ENCODE measurements at places on chromosomes 4 and X.

GRCh38 chrX:94977986-94978385, 1304.0 kb downstream of the FAM133A start:
- DNase-seq, result no peak

- DNase-seq, result no peak
Observed at GRCh38 chrX:2517055-2517454, 16.3 kb upstream of the DHRSX start.

DNA sequence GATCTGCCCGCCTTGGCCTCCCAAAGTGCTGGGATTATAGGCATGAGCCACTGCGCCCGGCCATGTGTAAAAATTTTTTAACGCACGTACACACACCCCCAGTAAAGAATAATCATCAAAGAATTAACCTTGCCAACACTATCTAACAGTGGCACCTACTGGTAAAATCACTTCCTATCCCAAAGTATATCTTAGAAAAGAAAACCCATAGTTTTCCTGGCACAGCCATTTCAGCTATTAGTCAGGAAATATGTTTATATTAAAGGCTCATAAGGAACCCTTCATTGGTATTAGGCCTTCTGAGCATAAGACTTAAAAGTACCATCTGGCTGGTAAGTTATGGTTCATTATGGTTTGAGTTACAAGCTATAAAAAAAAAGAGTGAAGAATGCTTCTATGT, 14.1 kb downstream of the S100G start:
- DNase-seq, result no peak

GRCh38 chr4:74188912-74189311, 31.0 kb downstream of the MTHFD2L start:
- DNase-seq, result no peak

- DNase-seq, result no peak
Observed at GRCh38 chrX:29535212-29536162, 679.9 kb upstream of the MAGEB2 start.

DNA sequence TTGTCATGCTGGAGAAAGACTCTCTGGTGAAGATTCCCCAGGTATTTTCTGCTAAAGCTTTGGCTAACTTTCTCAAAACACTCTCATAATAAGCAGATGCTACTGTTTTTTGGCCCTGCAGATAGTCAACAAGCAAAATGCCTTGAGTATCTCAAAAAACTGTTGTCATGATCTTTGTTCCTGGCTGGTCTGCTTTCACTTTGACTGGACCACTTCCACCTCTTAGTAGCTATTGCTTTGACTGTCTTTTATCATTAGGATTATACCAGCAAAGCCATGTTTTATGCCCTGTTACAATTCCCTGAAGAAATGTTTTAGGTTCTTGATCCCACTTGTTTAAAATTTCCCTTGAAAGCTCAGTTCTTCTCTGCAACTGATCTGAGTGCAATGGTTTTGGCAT, 231.5 kb downstream of the SLC7A11 start:
- DNase-seq, result no peak

GRCh38 chrX:2609431-2610238, 81.5 kb upstream of the CD99 start:
- DNase-seq, result no peak

DNA sequence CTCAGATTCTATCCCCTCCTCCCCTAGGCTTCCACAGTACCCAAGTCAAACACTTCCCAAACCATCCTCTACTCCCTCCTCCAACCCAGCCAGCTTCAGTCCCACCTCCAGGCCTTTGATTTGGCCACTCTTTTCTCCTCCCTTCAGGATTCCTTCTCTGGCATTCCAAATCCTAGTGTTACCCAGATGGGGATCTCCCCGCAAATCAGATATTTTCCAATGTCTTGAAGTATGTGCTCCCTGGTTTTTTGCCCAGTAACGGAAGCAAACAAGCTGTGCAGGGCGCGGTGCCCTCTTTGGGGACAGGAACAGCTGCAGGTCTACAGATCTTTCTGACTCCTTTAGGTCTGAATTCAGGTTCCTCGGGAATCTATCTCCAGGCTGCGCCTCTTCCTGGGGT, 2.2 kb upstream of the SYN1 start:
- DNase-seq, result no peak

GRCh38 chr4:86965019-86965976, 30.5 kb downstream of the AFF1 start:
- DNase-seq, result no peak

DNA sequence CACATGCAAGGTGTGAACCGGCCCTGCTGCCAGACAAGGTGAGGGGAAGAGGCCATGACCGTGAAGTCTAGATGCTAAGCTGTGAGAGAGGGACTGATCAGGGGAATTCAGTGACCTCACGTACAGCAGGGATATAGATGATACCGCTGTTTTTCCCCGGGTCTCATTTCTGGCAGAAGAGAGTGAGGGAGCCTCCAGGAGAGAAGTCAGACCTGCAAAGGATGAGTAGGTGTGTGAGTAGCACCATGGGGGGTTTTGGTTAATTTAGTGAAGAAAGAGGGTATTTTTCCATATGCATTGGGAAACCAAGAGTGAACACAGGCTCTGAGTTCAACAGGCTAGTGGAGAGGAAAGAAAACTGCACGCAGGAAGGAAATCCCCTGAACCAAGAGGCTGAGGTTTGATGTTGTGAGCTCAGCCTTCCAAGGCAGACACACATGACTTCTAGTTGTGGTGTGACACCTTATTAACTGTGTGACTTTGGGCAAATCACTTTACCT, 127.6 kb upstream of the GATB start:
- DNase-seq, result no peak

DNA sequence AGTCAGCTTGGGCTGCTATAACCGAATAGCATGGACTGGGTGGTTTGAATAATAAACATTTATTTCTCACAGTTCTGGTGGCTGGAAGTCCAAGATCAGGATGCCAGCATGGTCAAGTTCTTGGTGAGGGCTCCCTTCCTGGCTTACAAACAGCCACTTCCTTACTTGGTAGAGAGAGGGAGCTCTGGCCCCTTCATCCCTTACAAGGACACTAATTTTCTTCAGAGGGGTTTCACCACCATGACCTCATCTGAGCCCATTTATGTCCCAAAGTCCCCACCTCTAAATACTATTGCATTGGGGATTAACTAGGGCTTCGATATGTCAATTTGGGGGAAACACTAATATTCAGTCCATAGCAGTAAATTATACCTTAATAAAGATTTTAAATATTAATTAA, 61.8 kb downstream of the CLNK start:
- DNase-seq, result no peak

- DNase-seq, result no peak
Observed at GRCh38 chrX:48720577-48721250, 24.2 kb downstream of the SUV39H1 start.

DNA sequence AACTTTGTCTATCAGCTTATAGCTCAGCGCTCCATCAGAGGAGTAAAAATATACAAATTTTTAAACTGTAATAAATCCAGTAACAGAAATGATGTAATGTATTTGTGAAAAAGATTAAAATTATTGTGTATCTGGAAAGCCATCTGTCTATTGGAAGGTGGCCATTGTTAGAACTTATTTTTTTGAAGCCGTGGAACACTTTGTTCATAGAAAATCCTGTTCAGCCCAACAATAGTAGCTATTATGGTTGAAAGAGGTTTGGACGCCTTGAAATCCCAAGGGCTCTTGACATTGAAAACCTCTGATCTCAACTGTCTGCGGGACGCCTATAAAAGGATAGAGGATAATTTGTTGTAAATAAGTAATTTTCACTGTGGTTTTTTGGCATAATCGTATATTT, 98.3 kb downstream of the RAPGEF2 start:
- no peak for DNase-seq

DNA sequence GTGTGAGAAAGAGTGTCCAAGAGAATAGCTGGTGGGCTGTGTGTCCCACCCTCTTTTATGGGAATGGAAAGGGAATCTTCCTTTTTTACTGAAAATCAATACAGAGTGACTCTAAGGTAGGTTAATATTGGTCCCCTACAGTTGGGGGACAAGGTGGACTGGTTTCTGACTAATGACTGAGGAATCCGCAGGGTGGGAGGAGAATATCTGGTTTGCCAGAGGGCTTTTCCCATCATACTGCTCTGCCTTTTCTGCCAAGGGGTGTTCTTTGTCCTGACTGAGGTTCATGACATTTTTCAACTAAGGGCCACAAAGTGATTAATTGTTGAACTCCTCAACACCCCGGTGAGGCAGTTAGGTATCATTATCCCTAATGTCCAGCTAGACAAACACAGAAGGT, 261.6 kb downstream of the SPATA18 start:
- DNase-seq, result no peak

DNA sequence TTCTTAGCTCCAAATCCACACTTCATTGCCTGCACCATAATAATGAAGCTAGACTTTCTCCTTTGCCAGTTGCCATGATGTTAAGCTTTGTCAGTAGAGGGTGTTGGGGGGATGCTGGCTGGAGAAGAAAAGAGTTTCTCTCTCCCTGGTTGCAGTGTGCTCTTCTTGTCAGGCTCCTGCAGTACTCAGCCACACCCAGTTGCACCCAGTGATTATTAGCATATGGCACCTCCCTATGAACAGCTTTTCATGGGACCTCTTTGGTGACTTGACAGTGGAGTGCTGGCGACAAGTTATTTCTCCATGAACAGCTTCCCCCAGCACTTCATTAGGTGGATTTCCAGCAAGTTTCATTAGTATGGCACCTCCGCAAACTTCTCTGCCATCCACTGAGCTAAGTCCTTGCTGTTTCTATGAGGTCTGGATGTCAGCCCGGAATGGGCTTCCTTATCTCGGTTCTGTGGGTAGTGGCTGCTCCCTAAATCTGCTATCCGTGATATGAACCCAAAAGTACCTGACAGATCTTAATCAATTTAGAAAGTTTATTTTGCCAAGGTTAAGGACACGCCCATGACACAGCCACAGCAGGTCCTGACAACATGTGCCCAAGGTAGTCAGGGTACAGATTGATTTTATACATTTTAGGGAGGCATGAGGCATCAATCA, 18.8 kb upstream of the OTUD4 start:
- DNase-seq, result no peak

DNA sequence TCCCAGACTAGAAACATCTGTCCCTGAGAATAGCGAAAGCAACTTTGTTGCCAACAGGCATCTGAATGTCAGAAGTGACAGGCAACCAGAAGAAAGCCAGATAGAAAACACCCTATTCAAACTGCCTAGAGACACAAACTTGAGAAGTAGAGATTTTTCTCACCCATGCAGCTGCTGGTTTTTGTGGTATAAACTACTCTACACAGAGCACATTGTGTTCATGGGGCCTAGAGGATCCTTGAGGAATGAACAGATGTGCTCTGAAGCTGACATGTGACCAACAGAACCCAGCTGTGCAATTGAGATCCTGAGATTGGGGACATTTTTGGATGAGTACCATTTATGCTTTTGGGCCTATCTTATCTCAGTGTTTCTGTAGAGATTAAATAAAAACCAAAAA, 63.6 kb upstream of the NRK start:
- no peak for DNase-seq

- DNase-seq, result peak; percentile 22
Observed at GRCh38 chr4:15479089-15479912, 9.6 kb downstream of the CC2D2A start.

- no peak for DNase-seq
Observed at GRCh38 chrX:137195991-137196390, 162.2 kb upstream of the GPR101 start.

GRCh38 chr4:40909363-40909876, 159.7 kb downstream of the NSUN7 start:
- DNase-seq, result no peak

DNA sequence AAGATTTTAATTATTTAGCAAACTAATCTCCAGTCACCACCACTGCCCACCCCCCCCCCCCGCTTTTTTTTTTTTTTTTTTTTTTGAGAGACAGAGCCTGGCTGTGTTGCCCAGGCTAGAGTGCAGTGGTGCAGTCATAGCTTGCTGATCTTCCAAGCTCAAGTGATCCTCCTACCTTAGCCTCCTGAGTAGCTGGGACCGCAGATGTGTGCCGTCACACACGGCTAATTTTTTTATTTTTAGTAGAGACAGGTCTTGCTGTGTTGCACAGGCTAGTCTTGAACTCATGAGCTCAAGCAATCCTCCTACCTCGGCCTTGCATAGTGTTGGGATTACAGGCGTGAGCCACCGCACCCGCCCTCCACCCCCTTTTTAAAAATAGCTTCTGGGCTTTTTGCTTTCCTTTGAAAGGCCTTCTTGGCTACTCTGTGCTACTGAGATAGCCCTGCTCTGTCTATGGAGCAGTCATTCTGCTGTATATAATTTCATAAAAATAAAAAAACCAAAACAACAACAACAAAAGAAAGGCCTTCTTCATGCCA, 18.7 kb downstream of the TXLNG start:
- peak; percentile 32 for DNase-seq

DNA sequence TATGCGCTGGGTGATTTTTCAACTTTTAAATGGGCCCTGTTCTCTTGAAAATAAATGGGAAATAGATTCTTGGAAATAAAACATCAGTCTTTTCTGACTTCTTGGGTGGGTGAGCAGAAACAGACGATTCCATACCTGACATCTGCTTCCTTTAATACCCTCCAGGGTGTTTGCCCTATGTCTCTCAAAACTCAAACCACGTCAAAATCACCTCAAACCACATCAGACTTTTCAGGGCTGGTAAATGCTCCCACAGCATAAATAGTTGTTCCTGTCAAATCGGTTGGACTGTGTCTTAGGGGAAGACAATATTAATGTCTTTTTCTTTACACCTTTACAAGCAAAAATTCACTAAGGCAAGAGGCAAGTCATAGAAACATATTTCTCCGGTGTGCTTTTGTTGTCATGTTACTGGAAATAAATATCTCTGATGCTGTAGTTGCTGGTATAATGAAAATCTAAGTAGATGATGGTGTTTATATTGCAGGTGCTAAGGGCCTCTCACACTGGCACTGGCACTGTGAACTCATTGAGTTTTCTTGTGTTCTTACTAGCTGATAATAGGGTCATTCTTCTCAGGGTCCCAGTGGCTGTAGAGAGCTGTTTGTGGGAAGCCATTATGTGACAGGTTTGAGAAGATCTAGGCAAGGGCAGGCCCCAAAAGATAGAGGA, 380.4 kb downstream of the RAPGEF2 start:
- no peak for DNase-seq

DNA sequence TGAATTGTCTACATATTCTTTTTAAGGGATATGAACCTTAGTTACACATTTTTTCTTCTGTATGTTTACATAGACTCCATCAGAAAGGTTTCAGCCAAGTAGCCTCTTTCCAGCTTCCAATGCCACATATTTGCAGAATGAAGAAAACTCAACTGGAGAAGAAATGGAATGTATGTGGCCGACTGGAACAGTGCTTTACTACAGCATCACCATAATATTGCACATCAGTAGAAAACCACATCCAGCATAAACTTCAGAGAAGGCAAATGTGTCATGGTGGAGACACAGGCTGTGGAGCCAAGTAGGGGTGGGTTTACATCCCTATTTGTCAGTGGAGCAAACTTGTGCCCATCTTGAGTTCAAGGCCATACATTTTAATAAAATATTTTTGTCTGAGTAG, 204.8 kb upstream of the LDB2 start:
- DNase-seq, result no peak
